ENCODE measurements at places on chromosomes 7 and 10.

GRCh38 chr10:86344281-86344680 is 22.3 kb downstream of the GRID1 start:
- DNase-seq = no peak

GRCh38 chr10:121510201-121510771 is 88.0 kb downstream of the FGFR2 start:
- no peak for DNase-seq

GRCh38 chr10:21293518-21294356 is 231.7 kb downstream of the SKIDA1 start:
- DNase-seq = no peak

DNA sequence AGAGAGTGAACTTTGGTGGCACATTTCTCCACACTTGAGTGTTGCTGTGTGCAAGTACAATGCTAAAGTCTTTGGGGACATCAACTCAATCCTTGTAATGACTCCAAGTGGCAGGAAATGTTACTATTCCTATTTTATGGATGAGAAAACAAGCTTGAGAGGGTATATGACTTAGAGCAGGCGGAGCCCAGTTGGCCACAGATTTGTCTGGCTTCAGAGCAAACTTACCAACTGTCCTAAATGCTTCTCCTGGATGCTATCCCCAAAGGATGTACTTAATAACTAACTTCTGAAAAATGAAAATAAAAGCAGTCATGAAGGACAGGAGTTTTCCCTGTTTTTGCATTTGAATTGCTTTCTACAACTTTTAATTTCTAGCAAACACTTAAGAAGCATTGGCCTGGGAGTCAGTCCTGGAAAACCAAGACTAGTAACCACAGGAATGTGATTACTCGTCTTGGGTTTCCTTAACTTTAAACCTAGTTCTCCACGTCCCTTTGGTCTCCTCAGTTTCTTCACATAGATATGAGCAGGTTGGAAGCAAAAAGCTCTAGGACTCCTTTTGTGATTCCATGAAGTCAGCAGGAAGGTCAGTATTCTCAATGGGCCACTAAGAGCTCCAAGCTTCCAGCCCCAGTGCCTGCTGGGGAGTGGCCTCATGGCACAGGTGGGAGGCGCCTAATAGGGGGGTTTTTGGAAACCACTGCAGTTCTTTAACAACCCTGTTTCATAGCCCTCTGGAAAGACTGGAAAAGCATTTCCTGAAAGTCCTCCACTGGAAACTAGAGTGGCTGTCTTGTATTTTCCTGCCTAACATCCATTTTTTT is 140.8 kb downstream of the GLCCI1 start:
- no peak for DNase-seq

- no peak for DNase-seq
These were observed 146.5 kb downstream of the SFMBT2 start for GRCh38 chr10:7264313-7264756.

- DNase-seq = no peak
These were observed 52.0 kb downstream of the JCAD start for GRCh38 chr10:30007406-30007805.

GRCh38 chr10:131842351-131843088 is 58.3 kb upstream of the PPP2R2D start:
- no peak for DNase-seq

DNA sequence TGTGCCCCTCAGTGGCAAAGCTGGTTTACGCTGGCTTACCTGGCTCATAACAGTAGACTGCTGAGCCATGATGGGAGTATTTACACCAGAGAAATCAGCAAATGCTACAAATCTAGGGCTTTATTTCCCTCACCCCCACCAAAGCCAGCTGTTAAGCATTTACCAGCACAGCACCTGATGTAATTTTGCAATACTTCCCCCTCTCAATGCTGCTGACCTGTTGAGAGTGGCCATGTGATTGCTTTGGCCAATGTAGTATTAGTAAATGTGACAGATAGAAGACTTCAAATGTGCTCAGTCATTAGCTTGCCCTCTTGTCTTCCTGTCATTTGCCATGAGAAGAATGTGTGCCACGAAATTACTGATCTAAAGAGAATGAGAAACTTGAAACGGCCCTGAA is 46.6 kb downstream of the HERPUD2 start:
- no peak for DNase-seq

- DNase-seq = no peak
These were observed 5.2 kb downstream of the CCNY start for GRCh38 chr10:35341521-35341920.

GRCh38 chr7:101784292-101785127 is 32.9 kb upstream of the CUX1 start:
- DNase-seq = no peak

DNA sequence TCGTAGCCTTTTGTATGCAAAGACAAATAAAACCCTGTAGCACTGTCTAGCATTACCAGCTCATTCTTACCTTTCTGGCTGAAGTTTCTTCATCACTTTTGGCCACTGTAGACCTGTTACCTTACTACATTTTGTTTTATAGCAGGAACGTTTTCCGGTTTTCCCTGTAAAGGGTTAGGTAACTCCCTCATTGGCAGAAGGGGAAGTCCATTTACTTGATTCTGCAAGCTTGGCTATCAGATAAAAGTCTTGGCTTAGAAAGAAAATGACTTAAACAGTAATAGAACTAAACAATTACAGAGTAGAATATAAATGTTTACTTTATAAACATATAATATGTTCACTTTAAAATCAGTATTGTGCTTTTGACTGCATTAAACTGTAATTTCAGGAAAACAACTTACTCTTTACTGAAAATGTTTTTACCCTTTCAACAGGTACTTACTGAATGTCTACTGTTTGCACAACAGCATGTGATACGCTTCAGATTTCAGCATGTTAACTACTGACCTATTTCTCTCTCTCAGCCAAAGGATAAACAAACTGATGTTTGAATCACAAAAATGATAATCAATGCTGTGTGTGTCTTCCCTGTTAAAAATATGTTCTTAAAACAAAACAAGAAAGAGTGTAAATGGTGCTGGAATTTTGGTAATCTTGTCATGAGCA is 67.1 kb downstream of the OTUD1 start:
- DNase-seq = no peak

Data from activated CD4-positive, CD25-positive, alpha-beta regulatory T cell (primary cell).